ENCODE measurements at places on chromosomes 11 and 22. TPM values are rescaled to one million over a fixed set of nuclear protein-coding genes. Genes with fewer than 3 reads are reported as not detected.

DNA sequence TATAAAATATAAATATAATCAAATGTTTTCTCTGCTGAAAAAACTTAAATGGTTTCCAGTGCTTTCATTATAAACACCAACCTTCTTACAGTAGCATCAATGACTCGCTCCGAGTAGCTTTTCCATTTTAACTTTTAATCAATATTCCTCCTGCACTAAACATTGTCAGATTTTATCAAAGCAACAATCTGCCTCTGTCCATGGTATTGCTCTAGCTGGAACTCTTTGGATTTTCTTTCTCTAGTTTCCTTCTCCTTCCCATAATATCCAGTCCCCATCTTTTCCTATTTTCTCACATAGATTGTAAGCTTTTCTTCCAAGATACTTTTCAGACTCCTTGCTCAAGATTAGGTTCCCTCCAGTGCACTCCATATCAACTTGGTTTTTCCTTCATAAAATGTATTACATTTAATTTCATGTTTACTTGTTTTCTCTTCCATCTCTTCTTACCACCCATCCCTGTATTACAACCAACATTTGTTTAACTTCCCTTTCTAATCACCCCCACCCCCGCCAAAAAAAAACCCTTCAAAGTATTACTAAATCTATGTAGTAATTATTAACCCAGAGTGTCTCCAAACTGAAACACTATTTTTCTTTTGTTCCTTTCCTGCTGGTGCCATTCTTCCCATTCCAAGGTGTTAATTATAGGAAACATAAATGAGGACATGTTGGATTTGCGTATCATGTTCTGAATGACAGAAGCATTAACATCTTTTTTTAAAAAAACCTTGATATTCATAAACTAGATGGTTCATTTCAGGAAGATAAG lies 716.5 kb downstream of the NELL1 start:
- no peak for DNase-seq

- DNase-seq, result no peak
Measured at GRCh38 chr11:34407121-34407813, 31.5 kb upstream of the CAT start.

- DNase-seq, result no peak
Measured at GRCh38 chr22:39907605-39908097, 6.8 kb downstream of the GRAP2 start.

GRCh38 chr11:77095551-77096490 lies 6.8 kb upstream of the OMP start:
- no peak for DNase-seq

GRCh38 chr11:62981743-62982142 lies 3.0 kb downstream of the SLC22A6 start:
- no peak for DNase-seq

DNA sequence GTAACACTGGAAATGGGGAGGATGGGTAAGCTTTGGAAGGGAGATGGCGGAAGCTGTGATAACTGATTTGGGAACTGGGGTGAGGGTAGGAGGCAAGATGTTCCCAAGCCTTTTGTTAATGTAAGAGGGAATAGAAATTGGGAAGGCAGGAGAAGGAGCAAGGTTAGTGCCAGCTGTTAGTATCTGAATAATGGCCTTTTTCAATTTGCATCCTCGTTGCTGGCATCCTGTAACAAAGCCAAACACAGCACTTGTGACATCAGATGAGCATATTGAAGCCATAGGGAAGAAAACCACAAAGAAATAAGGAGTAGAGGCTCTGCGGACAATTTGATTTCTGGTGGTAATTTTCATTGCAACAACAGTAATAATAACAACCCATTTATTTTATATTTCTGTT lies 70.9 kb upstream of the CLMP start:
- DNase-seq, result no peak

- DNase-seq, result no peak
Measured at GRCh38 chr11:44174842-44175241, 79.4 kb downstream of the EXT2 start.

DNA sequence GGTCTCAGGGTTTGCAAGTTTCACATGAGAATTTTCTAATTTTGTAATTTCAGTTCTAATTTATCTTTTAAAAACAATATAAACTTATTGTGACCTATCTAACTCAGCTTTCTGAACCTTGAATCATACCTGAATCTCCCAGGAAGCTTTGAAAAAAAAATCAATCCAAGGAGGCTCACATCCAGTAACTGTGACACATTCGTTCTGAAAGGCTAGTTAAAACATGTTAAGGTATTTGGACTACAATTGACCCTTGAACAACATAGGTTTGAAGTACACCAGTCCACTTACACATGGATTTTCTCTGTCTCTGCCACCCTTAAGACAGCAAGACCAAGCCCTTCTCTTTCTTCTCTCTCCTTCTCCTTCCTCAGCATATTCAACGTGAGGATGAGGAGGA lies 40.0 kb downstream of the DDI1 start:
- no peak for DNase-seq

GRCh38 chr11:728901-729491 lies 18.3 kb upstream of the TALDO1 start:
- DNase-seq, result no peak

DNA sequence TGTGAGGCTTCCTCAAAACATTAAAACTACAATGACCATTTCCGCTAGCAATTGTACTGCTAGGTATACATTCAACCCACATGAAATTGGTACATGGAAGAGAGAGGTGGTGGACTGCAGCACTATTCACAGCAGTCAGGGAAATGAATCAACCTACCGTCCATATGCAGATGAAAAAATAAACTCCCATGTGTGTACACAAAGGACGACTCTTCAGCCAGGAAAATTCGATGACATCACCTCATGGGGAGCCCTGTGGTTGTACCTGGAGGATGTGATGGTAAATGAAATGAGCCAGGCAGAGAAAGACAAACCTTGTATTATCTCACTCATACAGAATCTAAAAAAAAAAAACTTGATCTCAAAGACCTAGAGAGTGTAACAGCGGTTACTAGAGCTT lies 23.3 kb downstream of the RFPL3 start:
- no peak for DNase-seq

- peak; percentile 85 for DNase-seq
Measured at GRCh38 chr22:49657275-49657973, 170.2 kb downstream of the BRD1 start.

GRCh38 chr11:1256257-1257045 lies 33.6 kb downstream of the MUC5B start:
- DNase-seq, result no peak

DNA sequence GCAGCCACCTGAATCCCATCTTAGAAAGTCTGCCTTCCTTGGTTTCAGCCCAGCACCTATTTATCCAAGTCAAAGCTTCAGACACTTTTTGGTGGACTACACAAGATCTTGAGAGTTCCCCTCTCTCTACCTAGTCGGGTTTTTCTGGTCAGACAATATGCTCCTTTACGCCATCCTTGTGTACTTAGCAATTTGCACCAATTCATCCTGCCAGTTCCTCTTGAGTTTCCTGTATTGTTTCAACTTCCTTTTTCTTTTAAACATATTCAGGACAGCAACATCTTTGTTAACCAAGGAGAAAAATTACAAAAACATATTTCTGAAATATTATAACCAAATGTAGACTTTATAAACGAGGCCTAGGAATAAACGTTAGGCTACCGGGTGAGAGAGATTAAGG lies 368.2 kb upstream of the CADM1 start:
- DNase-seq, result no peak

DNA sequence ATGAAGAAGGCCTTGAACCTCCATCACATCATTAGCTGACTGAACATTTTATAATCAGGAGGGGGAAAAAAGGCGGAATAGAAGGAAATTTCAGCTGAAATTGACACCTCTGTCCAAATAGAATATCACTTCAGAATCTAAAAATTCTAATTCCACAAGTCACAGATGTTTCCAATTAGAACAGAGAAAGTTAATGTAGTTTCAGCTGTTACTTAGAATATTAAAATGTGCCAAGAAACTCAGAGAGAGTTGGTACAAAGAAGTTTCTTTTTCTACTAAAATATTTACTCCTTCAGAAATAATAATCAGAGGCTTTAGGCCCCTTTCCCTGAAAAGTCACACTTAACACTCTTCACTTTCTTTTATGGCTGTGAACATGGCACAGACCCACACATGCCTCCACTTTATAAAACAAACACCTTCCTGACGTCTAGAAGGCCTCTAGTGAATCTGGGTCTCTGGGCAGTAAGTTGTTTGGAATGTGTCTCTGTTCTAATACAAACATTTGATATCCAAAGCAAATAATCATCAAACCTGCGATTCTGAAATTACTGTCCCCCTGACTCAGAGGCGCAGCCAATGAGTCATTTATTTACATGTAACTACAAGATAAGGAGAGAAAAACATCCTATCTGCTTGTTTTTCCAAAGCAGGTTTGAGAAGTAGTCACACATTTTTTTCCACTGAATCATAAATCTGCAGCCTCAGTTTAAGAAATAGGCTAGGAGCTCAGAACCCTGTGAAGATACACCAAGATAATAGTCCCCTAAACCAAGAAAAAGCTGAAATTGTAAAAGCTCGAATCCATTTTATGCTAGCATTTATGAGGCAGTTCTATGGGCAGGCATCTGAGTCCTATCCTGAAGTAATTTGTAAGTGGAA lies 148.4 kb downstream of the ME3 start:
- DNase-seq, result no peak

DNA sequence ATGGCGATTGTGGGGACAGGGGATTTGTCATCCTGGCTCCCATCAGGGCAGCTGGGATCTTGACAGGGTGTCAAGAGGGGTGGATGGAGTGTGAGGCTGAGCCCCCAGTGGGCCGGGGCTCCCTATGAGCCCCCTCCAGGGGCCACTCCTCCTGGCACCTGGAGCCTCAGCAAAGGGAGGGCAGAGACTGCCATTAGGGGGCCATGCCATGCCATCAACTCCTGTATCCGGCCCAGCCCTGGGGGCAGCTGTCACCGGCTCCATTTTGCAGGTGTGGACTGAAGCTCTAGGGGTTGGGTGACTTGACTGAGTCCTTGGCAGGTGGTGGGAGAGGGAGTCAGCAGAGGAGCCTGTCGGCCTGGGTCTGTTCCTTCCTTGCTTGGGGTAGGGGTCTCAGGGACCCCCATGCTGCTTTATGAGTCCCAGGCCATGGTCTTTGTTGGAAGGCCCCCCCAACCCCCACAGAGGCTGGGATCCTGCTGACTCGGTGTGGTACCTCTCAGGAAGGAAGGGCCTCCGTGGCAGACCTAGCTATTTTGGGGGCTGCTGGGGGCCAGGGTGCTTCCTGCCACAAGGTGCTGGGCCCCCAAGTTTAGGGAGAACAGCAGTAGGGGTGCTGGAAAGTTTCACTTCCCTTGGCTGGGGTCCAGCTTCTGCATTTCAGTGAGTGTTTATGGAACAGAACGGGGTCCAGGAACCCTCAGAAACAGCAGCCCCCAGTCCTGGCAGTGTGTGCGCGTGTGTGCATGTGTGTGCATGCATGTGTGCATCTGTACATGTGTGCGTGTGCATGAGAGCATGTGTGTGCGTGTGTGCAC lies 1.5 kb downstream of the ACY3 start:
- DNase-seq, result no peak

DNA sequence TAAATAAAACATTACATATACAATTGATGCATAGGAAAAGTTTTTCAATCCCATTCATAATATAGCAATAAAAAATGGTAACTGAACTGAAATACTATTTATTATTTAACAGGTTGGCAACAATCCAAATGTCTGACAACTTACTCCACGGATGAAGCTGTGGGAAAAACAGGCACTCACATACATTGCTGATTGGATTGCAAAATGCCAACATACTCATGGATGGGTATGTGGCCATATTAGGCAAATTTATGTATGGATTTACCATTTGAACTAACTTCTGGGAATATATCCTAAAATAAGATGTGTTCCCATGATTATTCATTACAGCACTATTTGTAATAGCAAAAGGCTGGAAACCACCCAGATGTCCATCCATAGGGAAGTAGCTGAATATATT lies 3.2 kb upstream of the BIRC2 start:
- no peak for DNase-seq

DNA sequence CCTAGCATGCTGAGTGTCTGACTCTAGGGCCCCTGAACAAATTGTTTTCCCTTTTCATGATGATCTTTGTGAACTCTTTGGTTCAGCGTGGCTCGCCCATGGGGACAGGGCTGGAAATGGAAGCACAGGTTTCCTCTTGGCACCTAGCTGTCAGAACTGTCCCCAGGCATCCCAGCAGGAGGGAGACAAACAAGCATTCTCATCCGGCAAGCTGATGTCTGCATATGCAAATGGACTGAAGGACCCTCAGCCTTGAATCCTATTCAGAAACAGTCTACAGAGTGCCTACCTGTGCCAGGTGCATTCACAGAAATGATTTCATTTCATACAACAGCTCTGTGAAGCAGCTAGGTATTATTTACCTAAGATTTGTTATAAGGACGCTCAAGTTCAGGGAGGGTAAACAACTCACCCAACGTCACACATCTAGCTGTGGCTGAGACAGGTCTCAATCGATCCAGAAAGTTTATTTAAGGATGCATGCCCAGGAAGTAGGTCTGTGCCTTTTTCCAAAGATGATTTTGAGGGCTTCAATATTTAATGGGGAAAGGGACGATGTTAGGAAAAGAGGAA lies 176.4 kb downstream of the KIRREL3 start:
- DNase-seq, result no peak

- no peak for DNase-seq
Measured at GRCh38 chr22:29975494-29975893, 92.5 kb downstream of the MTMR3 start.

- no peak for DNase-seq
Measured at GRCh38 chr11:60347084-60347797, 20.2 kb downstream of the MS4A6E start.

- no peak for DNase-seq
Measured at GRCh38 chr11:12186701-12187100, 76.3 kb downstream of the MICAL2 start.

DNA sequence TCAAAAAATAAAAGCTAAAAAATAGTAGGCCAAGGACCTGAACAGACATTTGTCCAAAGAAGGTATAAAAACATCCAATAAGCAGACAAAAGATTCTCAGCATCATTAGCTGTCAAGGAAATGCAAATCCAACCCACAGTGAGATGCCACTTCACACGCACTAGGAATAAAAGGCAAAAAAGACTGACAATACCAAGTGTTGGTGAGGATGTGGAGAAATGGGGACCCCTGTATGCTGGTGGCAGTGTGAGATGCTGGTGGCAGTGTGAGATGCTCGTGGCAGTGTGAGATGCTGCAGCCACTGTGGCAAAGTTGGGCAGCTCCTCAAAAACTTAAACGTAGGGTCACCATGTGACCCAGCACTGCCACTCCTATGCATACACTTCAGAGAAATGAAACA lies 38.0 kb downstream of the WNT7B start:
- DNase-seq, result no peak

The GPHA2 gene
- total RNA-seq, result not detected

The MRPL11 gene
- total RNA-seq, result 40.5 TPM

The OR8I2 gene
- not detected for total RNA-seq

The C22orf31 gene
- total RNA-seq, result not detected

The TEX12 gene
- not detected for total RNA-seq

The RBMXL2 gene
- total RNA-seq, result not detected

The DAGLA gene
- total RNA-seq, result 5.4 TPM

The POU2AF3 gene
- not detected for total RNA-seq

The C11orf24 gene
- 36.2 TPM for total RNA-seq

The OR51B2 gene
- not detected for total RNA-seq

The HSPB2 gene
- 19.3 TPM for total RNA-seq

The ELFN2 gene
- total RNA-seq, result 0.05 TPM

The SCGB2A2 gene
- total RNA-seq, result not detected

The C1QTNF5 gene
- 47.1 TPM for total RNA-seq

The SEZ6L gene
- 1.1 TPM for total RNA-seq

The PTPN5 gene
- total RNA-seq, result 7.4 TPM

The UCP2 gene
- 17.4 TPM for total RNA-seq

All from heart left ventricle (tissue), 16 donors.